ENCODE measurements at places on chromosomes 6 and 20.

DNA sequence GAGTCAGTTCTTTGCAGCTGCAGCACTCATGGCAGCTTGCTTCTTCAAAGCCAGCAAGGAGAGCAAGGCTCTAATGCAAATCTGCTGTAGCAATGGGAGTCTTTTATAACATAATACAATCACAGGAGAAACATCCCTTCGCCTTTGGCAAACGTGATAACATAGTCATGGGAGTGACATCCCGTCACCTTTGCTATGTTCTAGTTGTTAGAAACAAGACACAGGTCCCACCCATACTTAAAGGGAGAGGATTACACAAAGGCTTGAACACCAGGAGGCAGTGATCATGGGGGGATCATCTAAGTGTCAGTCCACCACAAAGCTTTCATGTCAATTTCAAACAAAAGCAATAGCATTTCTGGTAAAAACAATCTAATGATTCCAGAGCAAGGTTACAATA lies 40.1 kb upstream of the PHACTR2 start:
- no peak for DNase-seq

GRCh38 chr6:81383472-81383871 lies 369.0 kb downstream of the TENT5A start:
- no peak for DNase-seq

DNA sequence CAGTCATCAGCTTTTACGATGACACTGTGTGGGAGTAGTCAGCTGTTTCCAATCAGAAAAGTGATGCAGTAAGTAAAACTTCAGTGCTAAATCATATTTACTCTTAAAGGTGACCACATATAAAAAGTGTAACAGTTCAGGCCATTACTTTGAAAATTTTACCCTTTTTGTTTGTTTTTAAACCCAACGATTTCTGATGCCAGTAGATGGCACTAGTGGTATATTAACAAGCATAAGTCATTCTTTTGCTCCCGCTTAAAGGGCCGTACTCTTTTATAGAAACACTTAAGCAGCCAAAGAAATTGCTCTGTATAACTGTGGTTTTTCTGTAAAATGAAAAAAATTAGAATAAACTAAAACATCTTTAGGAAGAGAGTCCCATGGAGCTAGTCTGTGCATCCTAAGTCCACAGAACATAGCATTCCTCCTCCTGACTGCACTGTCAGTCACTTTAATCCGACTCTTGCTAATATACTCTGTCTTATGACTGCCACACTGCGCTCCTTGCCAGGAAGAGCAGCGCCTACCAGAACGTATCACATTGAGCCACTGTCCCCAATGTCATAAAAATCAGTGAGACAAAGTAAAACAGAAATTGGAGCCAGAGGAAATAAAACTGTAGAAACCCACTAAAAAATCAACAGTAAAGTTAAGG lies 25.0 kb downstream of the HEBP2 start:
- peak; percentile 78 for DNase-seq

DNA sequence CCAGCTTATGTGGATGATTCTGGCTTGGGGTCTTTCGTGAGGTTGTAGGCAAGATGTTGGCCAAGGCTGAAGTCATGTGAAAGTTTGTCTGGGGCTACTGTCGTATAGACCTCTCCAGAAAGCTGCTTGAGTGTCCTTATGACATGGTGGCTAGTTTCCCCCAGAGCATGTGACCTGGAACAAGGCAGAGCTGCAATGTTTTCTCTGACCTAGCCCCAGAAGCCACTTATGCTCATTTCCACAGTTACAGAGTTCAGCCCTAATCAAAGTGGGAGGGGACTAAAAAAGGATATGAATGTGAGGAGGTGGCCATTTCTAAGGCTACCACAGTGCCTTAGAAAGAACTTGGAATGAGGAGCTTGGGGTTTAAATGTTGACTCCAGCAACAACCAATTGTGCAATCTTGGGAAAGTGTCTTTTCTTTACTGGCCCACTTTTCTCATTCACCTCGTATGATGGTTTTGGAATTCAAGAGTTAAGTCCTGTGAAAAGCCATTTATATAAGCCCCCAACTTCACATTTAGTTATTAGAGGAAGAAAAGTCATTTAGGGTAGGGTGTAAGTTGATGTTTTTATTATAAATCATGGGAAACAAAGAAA lies 5.9 kb upstream of the ASXL1 start:
- DNase-seq = no peak

DNA sequence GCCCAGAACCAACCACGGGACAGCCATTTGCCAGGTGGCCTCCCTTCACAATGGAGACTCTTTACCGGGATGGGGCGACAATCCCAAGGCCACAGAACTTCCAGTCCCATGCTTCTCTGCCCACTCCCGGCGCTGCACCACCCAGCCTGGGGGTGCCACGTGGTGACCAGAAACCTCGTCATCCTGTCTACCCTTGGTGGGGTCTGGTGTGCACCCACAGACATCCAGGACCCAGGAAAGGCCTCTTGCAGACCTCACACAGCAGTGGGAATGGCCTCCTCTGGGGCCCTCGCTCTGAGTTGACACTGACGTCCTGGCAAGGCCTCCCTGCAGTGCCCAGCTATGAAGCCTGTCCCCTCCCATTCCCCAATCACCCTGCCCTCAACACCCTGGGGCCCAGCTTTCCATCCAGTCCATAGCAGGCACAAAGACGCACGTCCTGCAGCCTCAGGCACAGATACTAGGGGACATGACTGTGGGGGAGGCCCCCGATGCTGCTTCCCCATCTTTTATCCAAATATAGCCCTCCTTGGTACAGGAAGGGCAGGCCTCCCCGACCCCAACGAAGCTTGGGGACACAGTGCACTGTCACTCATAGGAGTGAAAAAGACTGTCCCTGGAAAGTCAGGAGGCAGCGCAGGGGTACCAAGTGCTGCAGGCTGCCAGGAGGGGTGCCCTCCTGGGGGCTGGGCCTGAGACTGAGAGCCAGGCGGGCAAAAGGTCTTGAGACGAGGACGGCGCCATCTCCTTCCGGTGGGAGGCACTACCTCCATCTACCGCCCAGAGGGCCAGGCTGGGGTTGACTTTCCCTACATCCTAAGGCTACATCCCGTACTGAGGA lies 7.2 kb downstream of the CST7 start:
- no peak for DNase-seq

DNA sequence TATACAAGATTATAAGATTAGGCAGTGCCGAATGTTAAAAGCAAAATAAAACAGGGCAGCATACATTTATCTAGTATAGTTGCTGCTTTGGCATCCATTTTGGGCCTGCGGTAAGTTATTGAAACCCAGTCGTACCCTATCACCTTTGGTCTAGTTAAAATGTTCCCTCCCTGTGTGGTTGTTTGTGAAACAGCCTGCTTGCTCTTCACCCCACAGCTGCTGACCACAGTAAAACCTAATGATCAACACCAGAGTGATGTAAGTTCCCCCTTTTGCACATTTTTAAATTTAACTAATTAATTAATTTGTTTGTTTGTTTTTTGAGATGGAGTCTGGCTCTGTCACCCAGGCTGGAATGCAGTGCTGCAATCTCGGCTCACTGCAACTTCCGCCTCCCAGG lies 50.3 kb upstream of the TXNDC5 start:
- DNase-seq = peak; percentile 51

DNA sequence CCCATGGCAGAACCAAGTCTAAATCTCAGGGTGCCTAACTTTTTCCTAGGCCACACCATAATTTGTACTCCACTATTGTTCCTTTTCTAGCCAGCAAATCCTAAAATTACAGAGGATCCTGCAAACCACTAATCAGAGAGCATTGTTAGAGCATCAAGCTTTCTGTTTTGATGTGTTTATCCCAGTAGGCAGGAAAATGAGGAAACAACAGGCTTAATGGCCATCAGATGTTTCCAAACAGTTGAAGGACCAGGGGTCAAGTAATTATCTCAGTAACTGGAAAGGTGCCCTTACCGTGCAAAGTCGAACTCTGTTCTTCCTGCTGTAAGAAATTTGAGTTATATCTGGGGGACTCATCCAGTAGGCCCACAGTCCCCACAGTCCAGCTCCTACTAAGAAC lies 58.7 kb downstream of the RALY start:
- DNase-seq = no peak

DNA sequence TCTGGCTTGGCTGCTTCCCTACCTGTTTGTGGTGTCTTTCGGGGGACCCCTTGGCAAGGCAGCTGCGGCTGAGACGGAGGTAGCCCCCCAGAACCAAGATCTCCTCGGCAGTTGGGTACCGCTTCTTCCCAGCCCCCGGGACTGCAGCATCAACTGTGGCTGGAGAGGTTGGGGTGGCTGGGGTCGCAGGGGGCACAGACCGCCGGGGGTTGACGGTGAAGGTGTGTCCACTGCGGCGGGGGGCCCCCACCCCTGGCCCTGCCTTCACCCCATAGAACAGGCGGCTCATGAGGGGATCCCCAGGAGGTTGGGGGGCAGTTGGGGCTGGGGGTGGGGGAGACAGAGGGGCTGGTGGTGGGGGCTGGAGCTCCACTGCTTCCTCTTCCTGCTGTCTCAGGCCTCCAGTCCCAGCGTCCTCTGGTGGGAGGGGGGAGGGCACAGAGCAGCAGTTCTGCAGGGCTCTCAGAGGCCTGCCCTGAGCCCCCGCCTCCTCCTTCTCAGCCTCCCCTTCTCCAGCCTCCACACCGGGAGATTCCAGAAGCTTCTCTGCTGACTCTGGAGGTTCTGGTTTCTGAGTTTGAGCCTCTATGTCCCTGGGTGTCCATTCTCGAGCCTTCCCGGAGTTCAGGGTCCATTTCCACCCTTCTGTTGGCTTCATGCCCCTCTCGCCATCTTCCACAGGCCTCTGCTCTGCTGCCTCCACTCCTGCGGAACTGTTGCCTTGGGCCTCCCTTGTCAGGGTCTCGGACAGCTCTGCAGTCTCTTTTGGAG lies 1.9 kb downstream of the PPP1R18 start:
- DNase-seq = peak; percentile 58

DNA sequence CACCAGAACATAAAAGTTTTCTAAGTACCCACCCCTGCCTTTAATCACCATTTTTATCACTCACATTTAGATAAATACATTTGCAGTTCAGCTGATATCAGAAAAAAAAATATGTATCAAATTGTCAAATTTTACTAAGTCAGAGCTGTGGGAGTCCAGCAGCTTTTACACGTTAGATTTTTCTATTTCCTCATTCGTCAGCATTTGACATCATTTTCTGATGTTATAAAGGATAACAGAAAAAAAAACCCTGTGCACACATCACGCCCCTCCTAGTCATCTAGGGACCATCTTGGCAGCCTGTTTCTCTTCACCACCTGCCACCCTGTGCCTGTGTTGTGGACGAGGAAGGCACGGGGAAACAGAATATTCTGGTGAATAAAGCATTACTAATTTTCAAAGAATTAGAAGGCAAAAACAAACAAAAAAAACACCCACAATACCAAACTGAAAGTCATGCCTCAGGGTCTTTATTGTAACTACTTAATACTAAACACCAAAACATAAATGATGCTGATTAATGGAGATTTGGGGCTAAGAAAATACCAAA lies 12.4 kb downstream of the B4GALT5 start:
- no peak for DNase-seq

GRCh38 chr6:15338476-15338875 lies 92.6 kb downstream of the JARID2 start:
- DNase-seq = no peak

DNA sequence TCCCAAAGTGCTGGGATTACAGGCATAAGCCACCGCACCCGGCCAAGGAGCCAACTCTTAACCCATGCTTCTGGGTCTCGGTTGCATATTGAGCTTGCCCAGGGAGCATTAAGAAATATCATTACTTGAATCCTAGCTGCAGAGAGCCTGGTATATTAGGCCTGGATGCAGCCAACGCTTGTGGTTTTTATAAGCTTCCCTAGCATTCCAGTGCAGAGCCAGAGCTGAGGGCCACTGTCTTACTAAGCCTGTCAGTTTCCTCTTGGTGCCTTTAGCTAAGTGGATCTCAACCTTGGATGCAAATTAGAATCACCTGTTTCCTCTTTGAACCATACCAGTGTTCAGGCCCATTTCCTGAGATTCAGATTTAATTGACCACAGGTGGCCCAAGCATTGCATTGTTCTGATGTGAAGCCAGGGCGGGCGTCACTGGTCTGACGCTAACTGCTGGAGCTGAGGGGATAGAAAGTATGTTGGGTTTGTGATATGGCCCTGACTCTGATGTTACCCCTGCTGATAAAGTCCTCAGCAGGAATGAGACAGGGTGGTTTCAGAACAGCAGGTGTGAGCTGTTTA lies 76.3 kb downstream of the BTBD3 start:
- no peak for DNase-seq

DNA sequence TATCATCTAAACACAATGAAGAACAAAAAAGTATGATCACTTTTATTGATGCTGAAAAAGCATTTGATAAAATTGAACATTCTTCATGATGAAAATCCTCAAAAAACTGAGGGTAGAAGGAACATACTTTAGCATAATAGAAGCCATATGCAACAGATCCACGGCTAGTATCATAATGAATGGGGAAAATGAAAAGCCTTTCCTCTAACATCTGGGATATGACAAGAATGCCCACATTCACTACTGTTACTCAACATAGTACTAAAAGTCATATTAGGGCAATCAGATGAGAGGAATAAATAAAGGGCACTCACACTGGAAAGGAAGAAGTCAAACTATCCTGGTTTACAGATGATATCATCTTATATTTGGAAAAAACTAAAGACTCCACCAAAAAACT lies 256.6 kb downstream of the RFPL4B start:
- DNase-seq = no peak

DNA sequence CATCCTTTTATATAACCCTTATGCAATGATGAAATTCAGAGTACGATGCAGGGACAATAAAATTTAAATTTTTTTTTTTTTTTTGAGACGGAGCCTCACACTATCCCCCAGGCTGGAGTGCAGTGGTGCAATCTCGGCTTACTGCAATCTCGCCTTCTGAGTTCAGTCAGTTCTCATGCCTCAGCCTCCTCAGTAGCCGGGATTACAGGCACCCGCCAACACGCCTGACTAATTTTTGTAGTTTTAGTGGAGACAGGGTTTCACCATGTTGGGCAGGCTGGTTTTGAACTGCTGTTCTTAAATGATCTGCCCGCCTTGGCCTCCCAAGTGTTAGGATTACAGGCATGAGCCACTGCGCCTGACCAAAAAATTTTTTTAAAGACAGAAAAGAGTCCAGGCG lies 15.2 kb downstream of the MTO1 start:
- no peak for DNase-seq

GRCh38 chr6:12385316-12385715 lies 95.2 kb downstream of the EDN1 start:
- DNase-seq = no peak

Data from GM13977 (cell line).